ENCODE measurements at places on chromosomes 4 and X.

DNA sequence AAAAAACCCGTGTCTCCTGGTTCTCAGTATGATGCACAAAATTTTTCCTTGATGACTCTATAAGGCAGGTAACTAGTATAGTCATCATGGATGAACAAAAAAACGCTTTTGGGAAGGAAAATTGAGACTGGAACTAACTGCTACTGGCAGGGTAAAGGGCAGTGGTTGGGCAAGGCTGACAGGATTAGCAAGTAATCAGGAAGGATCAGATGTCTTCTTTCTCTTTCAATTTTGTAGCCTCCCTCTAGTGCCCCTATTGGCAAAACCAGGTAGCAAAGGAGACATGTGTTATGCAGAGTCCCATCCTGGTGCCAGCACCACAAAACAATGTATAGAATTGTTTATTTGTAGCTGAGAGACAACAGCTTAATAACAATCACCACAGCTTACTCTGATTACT lies 12.8 kb upstream of the SLITRK4 start:
- no peak for DNase-seq

GRCh38 chrX:134513091-134513490 lies 53.1 kb downstream of the HPRT1 start:
- no peak for DNase-seq

DNA sequence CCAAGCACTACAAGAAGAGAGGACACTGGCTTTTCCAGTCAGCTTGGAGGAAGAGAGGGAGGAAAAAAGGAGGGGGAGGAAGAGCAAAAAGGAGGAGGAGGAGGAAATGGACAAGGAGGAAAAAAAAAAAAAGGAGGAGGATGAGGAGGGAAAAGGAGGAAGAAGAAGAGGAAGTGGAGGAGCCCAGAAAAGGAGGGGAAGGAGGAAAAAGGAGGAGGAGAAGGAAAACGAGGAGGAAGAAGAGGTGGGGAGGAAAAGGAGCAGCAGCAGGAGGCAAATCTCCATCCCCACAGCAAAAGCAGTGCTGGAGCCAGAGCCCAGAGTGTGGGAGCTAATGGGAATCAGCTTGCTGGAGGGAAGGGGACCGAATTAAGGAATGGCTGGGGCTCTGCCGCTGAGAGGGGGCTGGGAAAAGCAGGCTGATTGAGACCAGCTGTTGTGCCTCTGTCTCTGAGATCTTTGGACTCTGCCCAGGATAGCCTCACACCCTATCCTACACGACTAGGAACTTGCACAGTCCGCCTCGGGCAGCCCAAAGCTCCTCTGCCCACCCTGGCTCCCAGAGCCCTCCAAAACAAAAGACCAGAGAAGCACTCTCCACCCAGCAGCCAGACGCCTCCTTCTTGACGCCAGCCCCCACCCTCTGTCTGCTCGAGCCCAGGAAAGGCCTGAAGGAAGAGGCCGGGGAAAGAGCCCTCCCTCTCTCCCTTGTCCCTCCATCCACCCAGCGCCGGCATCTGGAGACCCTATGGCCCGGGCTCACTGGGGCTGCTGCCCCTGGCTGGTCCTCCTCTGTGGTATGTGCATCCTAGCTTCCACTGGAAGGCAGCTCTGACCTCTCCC lies at the start of gene XPNPEP2:
Gene XPNPEP2 (plus strand): TSS at position 514 of the 843 bp plus-strand sequence. CDS start 235 bp downstream, at position 749.
- no peak for DNase-seq

- no peak for DNase-seq
Measured at GRCh38 chr4:183154701-183155391, 55.8 kb downstream of the WWC2 start.

GRCh38 chr4:53861856-53862610 lies 202.4 kb downstream of the CHIC2 start:
- no peak for DNase-seq

DNA sequence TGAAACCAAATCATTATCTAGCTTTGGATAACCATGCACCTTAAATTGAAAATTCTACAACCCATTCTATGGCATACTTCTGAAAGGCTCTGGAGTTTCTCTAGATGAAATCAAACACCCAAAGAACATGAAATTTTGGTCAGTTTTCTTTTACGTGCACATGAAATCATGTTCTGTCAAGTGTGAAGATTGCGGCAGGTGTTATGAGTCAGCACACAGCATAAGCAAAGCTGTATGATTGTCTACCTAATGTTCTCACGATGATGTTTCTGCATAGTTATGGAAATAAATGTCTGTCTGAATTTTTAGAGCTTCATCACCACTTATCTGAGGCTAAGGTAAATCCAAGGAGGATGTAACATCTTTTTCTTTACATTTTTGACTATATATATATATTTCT lies 495.3 kb downstream of the IL1RAPL1 start:
- DNase-seq, result no peak
